Hematopoietic multipotent progenitor cell (in vitro differentiated cells): ENCODE measurements at places on chromosomes 4 and X.

DNA sequence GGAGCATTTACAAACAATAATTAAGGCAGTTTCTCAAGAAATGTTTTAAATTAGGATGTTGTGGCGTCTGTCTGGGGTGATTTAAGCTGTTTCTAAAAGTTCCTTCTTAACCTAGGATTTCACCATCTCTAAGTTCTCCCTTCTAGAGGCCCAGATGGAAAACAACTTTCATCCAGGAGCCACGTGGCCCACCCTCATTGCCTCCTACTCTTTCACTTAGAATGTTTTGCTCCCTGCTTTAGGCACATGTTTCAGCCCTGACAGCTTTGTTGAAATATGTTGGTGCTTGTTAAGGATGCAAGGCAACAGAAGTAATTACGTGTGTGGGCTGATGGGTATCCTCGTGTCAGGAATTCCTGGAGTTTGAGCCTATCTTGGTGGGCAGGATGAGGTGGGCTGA lies 131.3 kb downstream of the GUCY2F start:
- DNase-seq: no peak

- peak; percentile 17 for DNase-seq
These were observed 1.3 kb downstream of the CAMK2D start for GRCh38 chr4:113760094-113760794.

DNA sequence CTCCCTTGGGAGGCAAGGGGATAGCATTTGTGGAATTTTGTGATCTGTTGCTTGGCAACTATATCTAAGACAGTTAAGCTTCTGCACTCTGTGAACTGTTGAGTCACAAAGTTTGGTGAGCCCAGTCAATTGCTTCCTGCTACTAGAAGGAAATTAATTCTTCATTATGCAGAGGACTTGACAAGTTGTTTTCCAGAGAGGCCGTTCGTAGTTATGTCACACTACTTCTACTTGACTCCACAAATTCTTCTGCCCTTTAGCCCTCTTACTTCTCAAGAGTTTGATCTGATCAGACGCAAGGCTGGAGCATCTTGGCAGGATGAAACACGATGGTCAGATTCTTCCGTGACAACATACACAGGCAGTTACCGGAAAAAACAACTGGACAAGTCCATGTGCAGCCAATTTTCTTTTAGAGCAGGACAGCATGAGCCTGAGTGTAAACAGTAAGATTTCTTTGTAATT lies at the start of gene C4orf51:
Gene C4orf51 (plus strand): TSS at position 156 of the 465 bp plus-strand sequence. CDS start 58 bp downstream, at position 214.
- no peak for DNase-seq

DNA sequence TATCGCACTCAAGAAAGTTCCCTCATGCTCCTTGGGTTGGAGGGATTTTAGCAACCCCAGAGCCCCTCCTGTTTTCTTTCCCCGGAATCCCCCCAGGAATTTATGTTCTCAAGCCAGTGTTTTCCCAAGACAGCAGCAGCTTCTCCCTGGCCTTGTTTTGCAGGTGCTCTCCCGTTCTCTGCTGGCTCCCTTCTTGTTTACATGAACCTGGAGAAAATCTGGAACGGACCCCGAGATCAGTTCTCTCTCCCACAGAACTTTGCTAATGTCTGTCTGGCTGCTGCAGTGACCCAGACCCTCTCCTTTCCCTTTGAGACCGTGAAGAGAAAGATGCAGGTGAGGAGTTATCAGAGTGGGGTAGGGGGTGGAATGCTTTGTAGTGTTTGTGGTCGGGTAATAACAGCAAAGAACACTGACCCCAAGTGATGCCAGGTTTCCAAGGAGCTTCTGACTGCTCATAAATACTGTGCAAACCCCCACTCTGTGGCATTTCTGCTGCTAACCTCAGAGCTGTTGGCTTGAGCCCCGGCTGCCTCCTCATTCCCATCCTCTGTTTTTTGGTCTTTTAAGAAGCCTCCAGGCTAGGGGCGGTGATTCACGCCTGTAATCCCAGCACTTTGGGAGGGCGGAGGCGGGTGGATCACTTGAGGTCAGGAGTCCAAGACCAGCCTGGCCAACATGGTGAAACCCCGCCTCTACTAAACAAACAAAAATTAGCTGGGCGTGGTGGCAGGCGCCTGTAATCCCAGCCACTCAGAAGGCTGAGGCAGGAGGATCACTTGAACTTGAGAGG lies 11.1 kb downstream of the SLC25A43 start:
- no peak for DNase-seq

- DNase-seq: no peak
These were observed 148.4 kb downstream of the AR start for GRCh38 chrX:67692246-67692645.

DNA sequence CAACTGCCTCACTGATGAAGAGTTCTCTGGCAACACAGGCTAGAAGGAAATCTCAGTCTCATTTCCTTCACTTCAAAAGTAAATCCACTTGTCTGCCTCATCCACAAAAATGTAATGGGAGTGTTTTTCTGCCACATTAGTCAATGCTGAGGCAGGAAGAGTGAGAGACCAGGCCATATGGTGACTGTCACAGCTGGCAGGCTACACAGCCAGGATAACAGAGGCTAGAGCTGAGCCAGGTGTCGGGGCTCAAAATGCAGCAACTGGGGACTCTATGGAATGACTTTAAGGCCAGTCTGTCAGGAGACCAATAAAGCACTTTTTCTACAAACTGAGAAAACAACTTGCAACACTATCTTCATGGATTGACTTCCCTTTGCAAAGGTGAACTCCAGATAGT lies 204.2 kb downstream of the GPC3 start:
- DNase-seq: no peak

GRCh38 chr4:74897386-74897785 lies 35.5 kb upstream of the PARM1 start:
- DNase-seq: no peak

GRCh38 chr4:1416948-1417260 lies 10.7 kb upstream of the NKX1-1 start:
- DNase-seq: no peak

- no peak for DNase-seq
These were observed 23.2 kb upstream of the TSPAN7 start for GRCh38 chrX:38538134-38538533.

DNA sequence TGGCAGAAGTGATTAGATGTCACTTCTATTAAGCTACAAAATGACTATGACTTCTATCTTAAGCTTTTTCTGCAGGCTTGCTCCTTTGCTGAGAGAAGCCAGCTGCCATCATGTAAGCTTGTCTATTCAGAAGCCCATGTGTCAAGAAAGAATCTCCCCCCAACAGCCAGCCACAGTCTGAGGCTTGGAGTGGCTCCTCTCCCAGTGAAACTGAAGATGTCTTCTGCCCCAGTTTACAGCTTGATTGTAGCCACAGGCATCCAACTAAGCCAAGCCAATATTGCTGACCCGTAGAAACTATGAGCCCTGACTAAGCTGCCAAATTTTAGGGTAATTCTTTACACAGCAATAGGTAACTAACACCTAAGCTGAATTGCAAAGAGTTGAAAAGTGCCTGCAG lies 26.7 kb upstream of the SLC10A7 start:
- no peak for DNase-seq

DNA sequence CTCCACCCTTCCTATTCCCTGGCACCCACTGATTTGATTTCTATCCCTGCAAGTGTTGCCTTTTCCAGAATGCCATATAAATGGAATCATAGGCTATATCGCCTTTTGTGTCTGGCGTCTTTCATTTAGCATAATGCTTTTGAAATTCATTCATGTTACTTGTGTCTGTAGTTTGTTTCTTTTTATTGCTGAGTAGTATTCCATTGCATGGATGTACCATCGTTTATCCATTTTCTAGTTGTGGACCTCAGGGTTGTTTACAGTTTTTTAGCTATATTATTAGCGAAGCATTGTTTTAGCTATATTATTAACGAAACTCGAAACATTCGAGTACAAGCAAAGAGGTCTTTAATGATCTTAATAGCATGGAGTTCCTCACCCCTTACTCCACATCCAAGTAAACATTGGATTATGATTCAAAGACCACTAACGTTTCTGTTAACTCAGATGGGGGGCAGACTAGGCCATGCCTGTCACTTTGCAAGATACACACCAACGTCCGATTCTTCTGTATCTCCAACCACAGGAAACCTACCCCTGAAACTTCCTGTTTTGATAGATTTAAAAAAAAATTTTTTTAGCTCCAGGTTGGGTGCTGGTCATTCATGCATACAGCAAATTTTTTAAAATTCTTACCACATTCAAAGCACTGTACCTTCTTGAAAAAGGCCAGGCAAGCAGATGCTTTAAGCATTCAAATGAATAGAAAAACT lies 1.1 kb downstream of the DCK start:
- peak; percentile 53 for DNase-seq

- DNase-seq: no peak
These were observed 33.6 kb downstream of the ZNF330 start for GRCh38 chr4:141254326-141254725.

- DNase-seq: no peak
These were observed 198.0 kb downstream of the GUCY2F start for GRCh38 chrX:109283870-109284269.

DNA sequence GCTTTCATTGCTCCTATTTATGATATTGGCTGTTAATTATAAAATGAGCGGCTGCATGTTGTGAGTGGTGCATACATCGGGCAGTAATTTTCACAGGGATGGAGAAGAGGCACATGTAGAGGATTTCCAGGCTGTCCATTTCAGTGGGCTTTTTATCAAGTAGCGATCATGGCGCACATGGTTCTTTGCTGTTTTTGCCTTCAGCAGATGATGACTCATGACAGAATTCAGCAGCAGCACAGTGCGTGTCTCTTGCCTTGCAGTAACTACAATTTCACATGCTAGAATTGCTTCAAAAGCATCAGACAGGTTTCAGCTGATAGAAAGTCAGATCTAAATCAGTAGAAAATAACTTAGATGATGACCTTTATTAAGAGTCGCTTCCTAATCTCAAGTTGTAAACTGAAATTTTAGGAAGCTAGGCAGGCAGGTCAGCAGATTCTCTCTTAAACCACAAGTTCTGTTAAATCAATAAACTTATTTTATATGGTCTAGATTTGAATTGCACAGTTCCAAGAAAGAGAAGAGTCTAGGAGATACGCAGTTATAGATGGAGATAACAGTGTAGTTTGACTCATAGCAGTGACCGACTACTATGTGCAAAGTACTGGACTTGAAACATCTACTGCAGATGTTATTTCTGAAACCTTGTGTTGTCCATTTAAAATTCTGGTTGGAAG lies 35.8 kb downstream of the LRP2BP start:
- DNase-seq: no peak

GRCh38 chr4:57344296-57344695 lies 234.1 kb upstream of the IGFBP7 start:
- DNase-seq: no peak

DNA sequence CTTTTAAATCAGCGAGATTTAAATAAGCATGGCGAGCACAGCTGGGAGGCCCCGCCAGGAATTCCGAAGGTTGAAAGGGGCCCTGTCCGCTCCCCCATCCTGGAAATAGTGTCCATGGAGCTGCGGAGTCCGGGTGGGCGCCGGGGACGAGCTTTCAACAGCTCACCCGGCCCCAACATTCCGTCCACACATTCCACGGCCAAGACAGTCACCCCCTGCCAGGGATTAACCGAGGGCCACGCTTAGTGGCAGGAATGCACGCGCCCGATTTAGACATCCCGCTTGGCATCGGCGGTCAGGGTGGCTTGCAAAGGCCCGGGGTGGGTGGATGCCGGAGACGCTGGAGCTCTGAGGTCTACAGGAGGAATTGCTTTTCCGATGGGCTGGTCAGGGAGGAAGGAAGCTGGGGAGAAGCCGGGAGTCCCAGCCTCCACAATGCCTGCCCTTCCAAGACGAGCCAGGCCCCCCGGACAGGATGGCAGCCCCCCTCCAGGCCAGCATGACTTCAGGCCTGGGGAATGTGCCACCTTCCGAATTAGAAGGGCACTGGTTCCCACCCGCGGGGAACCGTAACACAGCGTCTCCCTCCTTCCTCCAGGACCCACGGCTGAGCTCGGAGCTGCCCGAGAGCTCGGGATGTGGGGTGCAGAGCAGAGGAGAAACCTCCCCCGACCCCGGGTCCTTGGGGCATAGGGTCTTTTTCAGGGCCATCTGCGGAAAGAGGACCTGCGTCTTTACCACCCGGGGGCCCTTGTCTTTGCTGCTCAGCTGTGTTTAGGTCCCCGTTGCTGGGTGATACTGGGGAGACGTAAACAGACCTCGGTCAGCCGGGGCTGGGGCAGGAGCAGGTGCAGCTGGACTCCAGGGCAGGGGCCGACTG lies 26.9 kb upstream of the PPP2R3B start:
- DNase-seq: peak; percentile 61

- no peak for DNase-seq
These were observed 71.9 kb downstream of the MAGEB17 start for GRCh38 chrX:16239211-16239610.

DNA sequence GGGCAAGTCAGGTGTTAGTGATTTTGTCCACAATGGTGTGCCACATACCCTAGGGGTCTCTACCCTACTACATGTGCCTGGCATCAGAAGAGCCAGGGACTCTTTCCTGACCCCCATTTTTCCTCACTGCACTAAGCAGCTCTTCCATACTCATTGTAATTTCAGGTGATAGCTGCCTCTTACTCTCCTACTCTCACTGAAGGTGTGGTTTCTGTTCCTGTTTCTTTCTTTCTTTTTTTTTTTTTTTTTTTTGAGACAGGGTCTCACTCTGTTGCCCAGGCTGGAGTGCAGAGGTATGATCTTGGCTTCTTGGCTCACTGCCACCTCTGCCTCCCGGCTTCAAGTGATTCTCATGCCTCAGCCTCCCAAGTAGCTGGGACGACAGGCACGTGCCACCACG lies 164.9 kb upstream of the USP9X start:
- DNase-seq: no peak

DNA sequence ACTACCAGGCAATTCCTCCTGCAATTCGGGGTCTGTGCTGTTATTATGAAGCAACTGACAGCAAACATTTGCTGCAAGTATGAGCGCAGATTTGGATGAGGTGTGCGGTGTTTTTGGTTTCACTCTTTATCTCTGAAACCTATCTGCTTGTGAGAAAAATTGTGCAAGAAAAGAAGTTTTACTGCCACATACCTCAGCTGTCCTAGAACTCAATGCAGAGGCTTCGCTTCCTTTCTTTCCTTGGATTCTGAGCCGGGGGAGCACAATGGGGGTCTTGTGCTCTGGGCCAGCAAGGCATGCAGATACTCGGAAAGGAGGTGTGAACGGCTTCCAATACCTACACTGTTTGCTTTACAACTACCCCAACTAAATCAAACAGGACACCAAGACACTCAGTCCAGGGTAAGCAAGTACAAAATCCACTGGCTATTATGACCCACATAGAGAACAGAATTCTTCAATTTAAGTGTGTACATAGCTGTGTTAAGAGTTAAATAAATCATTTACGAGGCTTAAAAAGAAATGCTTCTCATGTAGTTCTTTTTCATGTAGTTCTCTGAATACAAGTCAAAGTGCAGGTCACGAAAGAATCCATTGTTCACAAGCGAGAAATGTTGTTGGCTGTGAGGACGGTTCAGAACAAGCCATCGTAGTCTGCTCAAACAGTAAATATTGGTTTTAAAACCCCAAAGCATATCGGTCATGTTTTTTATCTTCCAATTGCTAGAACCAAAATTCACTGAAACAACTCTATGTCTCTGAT lies 1.1 kb downstream of the SORBS2 start:
- DNase-seq: no peak

DNA sequence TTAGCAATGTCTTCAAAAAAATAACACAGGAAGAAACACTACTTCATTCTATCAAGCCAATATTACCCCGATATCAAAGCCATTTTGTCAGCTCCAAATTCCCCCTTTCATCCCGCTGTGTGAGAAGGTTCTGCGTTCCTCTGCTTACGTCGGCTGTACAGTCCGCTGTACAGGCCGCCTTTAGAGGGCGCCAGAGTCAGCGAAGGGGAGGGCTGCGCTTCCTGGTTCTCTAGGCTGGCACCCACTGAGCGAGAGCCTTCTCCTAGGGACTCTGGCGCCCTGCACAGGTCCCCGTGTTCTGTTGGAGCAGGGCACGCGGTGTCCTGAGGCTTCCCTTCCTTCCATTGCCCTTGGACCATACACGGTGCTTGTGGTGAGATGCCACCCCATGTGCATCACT lies 25.3 kb upstream of the CT45A1 start:
- no peak for DNase-seq
